CD4-positive, alpha-beta memory T cell (primary cell): ENCODE measurements at places on chromosomes 2 and 18. TPM values are rescaled to one million over a fixed set of nuclear protein-coding genes. Genes with fewer than 3 reads are reported as not detected.
A peak's percentile ranks its signal among the peaks of the same experiment; 100 is the strongest.

DNA sequence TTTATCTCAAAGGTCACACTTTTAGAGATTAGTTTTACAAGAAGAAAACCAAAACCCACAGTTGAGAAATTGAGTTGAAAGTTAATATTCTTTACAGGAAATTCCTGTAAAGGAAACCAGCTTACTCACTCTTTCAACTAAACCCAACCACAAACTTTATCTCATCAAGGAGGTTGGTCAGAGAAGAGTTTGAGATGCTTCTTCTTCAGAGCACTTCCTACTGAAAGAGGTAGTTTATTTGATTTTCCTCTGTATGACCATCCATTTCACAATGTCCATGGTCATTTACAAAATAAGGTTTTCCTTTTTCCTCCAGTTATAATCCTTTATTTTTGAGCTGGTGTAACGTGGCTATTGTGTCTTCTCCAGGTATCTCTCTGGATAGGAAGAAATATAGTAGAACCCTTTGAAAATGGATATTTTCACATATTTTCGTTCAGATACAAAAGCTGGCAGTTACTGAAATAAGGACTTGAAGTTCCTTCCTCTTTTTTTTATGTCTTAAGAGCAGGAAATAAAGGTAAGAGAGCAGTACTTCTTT is 4.5 kb upstream of the IL18RAP start:
- DNase-seq, result peak; percentile 60

DNA sequence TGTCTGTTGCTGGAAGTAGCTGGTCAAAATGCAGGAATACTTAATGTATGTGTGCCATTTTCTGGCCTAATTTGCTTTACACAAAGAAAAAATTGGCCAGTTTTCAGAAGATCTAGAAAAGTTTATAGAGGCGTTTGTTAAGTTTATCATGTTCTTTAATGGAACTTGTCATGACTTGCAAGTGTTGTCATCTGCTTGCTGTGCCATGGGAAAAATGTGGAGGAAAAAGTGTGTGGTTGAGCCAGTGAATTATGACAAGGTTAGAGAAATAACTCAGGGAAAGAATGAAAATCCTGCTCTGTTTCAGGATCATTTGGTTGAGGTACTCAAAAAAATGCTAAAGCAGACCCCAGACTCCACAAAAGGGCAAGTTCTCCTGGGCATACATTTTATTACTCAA is 301.6 kb upstream of the CDH2 start:
- DNase-seq, result no peak

DNA sequence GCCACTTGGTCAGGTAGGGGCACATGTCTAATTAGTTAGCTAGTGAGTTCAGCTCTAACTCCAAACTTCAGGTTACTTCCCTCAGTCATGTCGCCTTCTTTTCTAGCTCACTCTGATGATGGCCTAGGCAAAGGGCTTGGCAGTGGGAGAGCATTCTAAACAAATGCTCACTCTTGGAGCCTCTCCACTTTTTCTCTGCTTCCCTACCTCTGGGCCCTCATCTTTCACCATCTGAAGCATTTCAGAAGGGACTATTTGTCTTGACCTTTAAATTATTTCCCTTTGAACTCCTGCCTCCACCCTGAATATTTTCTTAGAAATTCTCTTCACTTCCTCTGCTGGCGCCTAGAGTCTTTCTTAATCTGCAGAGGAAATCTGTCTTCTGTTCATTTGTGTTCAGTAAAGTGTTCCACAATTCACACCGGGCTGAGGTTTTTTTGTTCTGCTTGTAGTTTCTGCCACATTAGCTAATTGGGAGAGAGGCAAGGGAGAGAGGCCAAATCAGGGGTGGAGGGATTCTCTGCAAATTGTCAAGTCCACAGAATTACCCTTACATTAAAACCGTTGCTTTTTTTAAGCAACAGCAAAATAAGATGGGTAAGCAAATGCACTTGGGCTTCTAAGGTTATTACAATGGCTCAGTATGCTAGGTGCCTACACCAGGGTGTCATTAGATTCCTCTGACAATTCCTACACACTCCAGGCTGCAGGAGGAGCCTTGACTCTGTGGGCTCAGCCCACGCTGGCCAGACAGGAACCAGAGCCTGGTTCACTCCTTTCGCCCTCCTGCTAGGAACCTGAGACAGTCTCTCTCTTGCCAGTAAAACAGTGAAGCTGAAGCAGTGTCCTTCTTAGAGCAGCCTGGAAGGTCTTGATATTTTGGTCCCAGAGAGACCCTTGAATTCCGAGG is 5.5 kb downstream of the MSGN1 start:
- no peak for DNase-seq

DNA sequence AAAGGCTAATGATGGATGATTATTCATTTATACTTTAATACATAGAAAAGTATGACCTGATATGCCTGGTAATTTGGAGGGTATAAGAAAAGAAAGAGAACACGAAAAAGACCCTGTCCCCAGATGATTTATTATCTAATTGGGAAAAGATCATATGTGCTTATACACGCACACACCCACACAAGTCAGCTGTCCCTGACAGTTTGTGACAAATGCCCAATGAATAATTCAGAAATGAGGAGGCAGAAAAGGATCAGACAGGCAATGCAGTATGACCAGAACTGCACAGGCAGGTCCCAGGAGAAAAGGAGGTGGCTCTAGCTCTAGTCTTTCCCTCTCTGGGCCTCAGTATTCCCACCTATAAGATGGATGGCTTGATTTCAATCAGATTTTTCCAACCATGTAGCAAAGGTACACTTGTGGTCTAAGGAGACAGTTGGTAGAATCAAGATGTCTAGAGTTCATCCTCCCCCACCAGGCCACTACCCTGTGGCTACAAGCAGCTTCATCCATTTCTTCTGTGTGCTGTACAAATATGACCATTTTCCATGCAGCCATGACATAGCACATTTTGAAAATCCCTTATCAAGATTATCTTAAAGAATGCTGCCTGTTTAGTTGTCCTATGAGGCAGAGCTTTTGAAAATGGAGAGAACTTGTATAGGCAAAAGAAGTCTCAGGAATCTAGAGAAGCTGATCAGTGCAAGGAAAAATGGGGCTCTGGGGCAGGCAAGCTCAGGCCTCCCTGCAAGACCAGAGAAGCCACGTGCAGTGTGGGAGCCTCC is 19.7 kb downstream of the CYRIA start:
- no peak for DNase-seq

HAAO gene
- total RNA-seq, result 0.44 TPM

PMAIP1 gene
- total RNA-seq, result 9.3 TPM

IGFBP5 gene
- total RNA-seq, result not detected

REG3A gene
- total RNA-seq, result not detected

FNDC4 gene
- total RNA-seq, result not detected

GRCh38 chr2:117834992-117835391 is 20.5 kb downstream of the DDX18 start:
- DNase-seq, result no peak
